Endothelial cell of umbilical vein (primary cell): ENCODE measurements at places on chromosomes 12 and 14. TPM values are rescaled to one million over a fixed set of nuclear protein-coding genes. Genes with fewer than 3 reads are reported as not detected.

The GLIPR1L1 gene
- not detected in 2 replicates for total RNA-seq

DNA sequence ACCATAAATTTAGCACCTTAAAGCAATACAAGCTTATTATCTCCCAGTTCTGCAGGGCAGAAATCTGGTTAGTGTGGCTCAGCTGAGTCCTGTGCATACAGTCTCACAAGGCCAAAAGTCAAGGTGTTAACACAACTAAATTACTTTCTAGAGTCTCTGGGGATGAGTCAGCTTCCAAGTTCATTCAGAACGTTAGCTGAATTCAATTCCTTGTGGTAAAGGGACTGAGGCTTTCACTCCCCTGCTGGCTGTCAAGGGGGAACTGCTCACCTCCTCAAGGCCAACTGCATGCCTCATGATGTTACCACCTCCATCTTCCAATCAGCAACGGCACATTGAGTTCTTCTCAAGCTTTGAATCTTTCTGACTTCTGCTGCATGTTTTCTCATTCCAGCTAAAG, 27.6 kb downstream of the EML5 start:
- DNase-seq, result no peak

GRCh38 chr12:101866615-101867373, 10.6 kb upstream of the DRAM1 start:
- DNase-seq, result no peak

DNA sequence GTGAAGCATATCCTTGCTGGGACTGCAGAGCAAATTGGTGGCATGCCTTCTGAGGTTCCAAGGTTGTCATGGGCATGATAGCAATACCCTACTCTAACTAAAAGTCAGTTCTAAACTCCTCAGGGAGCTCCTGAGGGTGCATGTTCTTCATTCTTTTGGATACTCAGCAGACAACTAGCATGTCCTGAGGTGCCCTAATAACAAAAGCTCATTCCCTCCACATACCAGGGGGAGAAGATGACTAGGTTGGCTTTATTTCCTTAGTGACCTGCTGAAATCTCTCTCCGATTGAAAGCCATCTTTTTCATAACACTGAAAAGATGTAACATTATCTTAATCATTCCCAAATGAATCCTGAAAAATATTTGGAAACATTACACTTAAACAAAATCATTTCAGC, 188.7 kb upstream of the IGF1 start:
- no peak for DNase-seq

DNA sequence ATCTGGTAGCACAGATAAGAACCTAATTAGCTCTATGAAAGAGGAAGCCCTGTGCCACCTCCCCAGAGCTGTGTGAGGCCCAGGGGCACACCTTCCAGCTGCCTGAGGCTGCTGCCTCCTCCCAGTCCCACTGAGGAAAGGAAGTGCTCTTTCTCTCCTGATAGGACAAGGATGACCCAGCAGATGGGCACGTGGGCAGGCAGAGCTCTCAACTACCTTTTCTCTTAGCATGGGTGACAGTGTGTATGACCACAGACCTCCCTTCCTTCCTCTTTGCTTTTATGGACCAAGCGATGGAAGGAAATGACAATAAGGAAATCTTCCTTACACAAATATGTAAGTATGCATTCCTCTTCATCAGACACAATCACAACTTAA, 127.6 kb upstream of the AMIGO2 start:
- peak; percentile 5 for DNase-seq

DNA sequence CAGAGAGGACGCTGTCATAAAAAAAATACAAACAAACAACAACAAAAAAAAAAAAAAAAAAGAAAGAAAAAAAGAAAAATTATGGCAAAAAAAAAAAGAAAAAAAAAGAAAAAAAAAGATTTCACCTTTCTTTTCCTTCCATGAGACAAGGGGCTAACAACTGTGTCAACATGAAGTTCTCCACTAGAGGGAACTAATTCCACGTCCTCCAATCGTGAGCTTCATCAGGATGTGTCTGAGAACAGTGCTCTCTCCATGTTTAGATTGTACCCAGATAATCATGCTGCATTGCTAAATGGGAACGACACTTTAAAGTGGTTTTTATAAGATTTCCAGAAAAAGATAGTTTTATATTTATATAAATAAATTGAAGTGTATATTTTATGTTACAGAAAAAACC, 96.2 kb upstream of the PTPRB start:
- DNase-seq, result peak; percentile 71

DNA sequence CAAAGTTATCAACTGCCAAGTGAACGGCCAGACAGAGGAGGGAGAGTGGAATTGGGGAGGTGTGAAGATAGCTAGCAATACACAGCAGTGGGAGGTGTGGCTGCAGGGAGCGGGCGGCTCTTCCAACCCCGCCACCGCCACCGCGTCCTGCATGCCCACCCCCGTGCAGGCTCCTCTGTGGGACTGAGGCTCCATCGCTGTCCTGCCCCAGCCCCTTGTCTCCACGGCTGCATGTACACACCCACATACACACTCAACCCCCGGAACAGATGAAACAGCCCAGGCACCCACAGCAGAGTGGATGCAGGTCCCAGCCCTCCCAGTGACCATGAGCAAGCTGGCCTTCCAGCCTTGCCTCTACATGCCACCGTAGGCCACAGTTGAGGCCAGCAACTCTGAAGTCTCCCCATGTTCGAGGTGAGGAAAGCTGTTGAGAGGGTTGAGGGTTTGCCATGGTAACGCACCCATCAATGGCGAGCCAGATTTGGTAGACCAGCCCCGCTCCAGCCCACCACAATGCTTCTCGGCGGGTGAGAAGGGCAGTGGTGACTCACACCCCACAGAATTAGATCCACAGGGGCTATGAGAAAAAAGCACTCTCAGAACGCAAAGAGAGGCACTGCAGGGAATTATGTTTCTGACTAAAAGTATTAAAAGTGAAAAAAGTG, 39.3 kb downstream of the PITPNM2 start:
- no peak for DNase-seq

DNA sequence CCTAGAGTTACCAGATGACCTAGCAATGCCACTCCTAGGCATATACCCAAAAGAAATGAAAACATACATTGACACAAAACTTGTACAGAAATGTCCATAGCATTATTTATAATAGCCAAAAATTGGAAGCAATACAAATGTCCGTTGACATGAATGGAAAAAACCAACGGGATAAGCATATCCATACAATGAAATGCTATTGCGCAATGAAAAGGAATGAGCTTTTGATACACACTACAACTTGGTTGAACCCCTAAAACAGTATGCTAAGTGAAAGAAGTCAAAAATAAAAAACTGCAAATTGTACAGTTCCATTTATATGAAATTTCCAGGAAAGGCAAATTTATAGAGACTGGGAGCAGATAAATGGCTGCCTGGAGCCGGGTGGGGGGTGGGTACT, 90.6 kb upstream of the G2E3 start:
- no peak for DNase-seq

- DNase-seq, result no peak
Observed at GRCh38 chr14:66137081-66137480, 349.1 kb upstream of the CCDC196 start.

GRCh38 chr14:100449225-100449987, 126.3 kb downstream of the SLC25A47 start:
- DNase-seq, result no peak
